ENCODE measurements at places on chromosomes 2 and 18. TPM values are rescaled to one million over a fixed set of nuclear protein-coding genes. Genes with fewer than 3 reads are reported as not detected.

DNA sequence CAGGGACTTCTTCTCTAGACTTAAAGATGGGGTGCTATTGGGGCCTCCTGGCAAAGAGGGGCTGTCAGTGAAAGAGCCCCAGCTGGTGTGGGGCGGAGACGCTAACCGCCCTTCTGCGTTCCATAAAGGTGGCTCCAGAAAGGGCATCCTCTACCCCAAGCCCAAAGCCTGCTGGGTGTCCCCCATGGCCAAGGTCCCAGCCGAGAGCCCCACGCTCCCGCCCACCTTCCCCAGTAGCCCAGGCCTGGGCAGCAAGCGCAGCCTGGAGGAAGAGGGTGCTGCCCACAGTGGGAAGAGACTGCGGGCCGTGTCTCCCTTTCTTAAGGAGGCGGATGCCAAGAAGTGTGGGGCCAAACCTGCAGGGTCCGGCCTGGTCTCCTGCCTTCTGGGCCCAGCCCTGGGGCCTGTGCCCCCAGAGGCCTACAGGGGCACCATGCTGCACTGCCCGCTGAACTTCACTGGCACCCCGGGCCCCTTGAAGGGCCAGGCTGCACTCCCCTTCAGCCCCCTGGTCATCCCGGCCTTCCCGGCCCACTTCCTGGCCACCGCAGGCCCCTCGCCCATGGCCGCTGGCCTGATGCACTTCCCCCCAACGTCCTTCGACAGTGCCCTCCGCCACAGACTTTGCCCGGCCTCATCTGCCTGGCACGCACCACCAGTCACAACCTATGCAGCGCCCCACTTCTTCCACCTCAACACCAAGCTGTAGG is 15.2 kb downstream of the ARID5A start:
- no peak for DNase-seq
- no peak overlapping the region for H3K27ac ChIP-seq
- no peaks in the 10 kb centered on the region for H3K27me3 ChIP-seq

DNA sequence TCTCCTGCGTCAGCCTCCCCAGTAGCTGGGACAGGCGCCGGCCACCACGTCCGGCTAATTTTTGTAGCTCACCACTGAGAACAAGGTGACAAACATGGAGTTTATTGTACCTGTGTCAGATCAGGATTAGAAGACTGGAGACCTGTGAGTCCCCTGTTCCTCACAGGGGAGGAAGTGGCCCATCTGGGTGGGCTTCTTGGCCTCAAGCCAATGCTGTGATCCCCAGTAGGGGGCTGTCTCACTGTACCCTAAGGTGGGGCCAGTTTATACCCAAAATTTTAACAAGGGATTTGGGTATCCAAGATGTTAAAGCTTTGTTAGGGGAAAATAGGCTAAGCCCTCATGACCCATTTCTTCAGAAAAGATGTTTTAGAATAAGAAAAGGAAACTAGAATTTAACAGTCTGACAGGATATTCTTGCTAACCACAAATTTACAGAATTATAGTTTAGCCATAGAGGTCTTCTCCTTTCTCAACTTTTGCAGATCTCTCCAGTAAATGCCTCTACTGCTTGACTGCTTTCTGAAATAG is 16.3 kb downstream of the PCBP1 start:
- no peaks in the 10 kb centered on the region for H3K27me3 ChIP-seq
- H3K27ac ChIP-seq = peak overlapping the region; percentile 52
- H3K4me3 ChIP-seq = peak overlapping the region; percentile 42
- peak; percentile 26 for DNase-seq
- peaks cover 35% of the 10 kb centered on the region for H3K4me1 ChIP-seq

The ACKR3 gene
- total RNA-seq = 0.90 TPM

DNA sequence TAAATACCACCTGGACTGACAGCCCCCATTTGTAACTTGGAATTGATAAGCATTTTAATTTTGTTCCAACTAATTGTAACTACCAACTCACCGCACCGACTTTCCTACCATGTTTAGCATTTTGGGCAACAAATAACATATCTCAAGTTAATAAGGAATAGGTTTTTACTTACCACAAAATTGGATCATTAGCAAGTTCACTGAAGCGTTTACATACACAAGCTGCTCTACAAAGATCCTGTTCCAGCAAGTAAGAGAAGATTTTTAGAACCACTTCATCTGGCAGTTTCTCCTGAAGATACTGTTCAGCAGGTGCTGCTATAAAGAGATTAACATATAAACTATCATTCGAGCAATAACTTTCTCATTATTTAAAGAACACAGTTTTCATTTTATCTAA is 55.7 kb downstream of the MSH6 start:
- peaks cover 18% of the 10 kb centered on the region for H3K36me3 ChIP-seq
- H3K4me1 ChIP-seq = no peaks in the 10 kb centered on the region
- no peaks in the 10 kb centered on the region for H3K27me3 ChIP-seq
- no peak overlapping the region for H3K4me3 ChIP-seq

Data from CD8-positive, alpha-beta memory T cell (primary cell).